ENCODE measurements at places on chromosomes 6 and 20.

DNA sequence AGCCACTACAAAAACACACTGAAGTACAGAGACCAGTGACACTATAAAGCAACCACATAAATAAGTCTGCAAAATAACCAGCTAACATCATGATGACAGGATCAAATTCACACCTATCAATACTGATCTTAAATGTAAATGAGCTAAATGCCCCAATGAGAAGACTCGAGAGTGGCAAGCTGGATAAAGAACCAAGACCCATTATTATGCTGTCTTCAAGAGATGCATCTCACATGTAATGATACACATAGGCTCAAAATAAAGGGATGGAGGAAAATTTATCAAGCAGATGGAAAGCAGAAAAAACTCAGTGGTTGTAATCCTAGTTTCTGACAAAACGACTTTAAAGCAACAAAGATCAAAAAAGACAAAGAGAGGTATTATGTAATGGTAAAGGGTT is 138.1 kb upstream of the PLN start:
- DNase-seq = no peak

DNA sequence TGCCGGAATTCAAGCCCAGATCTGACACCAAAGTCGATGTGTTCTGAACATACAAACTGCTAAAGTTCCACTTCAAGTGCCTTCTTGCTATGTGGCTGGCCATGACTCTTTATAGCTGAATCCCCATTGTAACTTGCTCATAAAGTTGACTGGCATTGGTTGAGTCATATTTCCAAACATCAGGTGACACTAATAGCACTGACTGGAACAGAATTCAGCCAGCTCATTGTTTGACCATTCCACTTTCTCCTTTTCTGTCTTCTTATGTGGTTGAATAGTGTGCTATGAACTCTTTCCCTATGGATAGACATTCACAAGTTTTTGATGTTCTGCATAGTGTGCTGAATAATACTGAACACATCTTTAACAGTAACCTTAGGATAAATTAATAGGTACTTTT is 266.2 kb upstream of the ZFP64 start:
- DNase-seq = no peak

DNA sequence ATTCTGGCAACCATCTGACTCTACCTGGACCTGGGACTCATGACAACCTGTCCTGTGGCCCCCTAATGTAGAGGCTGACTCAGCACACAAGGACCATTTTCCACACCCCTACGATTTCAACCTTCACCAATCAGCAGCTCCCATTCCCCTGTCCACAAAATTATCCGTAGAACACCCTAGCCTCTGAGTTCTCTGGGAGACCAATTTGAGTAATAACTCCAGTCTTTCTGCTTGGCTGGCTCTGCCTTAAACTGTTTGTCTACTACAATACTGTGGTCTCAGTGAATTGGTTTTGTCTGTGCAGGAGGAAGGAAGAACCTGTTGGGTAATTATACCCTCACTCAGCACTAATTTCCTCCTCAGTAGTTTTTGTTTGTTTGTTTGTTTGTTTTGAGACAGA is 99.3 kb upstream of the MRPS10 start:
- no peak for DNase-seq

- DNase-seq = peak; percentile 82
Observed at GRCh38 chr20:25220810-25221591, 25.5 kb downstream of the ENTPD6 start.

GRCh38 chr20:53943522-53944291 is 126.7 kb downstream of the BCAS1 start:
- DNase-seq = peak; percentile 39

- peak; percentile 94 for DNase-seq
Observed at GRCh38 chr20:17471606-17472187, 59.5 kb downstream of the BFSP1 start.

DNA sequence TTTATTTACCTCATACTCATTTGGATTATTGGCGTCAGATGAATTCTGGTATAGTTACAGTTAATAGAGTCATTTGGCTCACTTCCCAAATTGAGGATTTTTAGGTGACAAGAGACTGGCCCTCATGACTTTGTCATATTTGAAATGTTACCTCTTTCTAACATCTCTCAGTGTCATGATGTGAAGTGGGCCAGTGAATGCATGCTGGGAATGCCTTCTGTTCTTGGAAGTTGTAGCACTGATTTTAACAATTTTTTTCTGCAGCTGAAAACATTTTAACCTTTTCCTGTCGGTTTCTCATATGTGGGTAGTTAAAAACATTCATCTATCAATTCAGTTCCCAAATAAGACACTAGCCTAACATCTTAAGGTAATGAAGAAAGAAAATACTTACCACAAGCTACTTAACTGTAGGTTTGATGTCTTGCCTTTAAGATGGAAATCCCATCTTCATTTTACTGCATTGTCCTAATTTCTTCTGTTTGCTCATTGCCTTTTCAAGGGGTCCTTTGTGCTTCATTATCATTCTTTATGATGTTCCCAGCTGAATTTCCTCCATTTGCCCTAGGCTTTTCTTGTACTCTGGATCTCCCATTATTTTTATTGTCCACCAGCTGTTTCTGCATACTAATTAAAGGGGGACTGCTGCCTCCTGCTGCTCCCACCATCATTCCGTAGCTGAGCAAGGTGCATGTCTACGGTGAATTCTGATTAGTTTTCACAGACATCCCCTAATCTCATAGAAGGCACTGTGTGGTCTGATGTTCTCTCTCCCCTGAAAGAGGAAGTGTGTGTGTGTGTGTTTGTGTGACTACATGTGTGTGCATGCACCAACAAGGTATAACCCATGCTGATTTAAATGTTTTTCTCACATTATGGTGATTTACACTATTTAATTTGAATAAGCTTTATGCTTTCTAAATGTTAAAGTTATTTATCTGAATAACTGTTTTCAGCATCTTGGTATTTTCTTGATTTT is 109.5 kb downstream of the B3GAT2 start:
- no peak for DNase-seq

GRCh38 chr6:147554281-147554680 is 45.8 kb downstream of the SAMD5 start:
- no peak for DNase-seq

- DNase-seq = no peak
Observed at GRCh38 chr6:118122801-118123200, 215.7 kb downstream of the SLC35F1 start.

GRCh38 chr6:46651816-46652215 is 802 bp downstream of the CYP39A1 start:
- no peak for DNase-seq

DNA sequence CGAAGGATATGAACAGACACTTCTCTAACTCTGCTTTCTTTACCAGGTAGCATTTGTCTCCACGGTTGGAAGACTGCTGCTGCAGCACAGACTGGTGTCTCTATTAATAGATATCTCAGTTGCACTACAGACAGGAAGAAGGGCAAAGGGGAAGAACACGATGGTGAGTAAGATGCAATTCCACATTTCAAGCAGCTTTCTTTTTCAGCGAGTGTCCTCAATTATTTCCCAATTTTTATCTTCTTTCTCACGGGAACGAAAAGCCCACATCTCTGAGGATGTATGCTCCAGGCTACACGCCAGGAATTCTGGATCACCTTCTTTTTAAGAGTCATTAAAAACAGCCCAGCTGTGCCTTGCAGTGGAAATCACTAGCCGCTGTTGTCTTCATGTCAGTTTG is 311.6 kb upstream of the ECI2 start:
- DNase-seq = no peak

DNA sequence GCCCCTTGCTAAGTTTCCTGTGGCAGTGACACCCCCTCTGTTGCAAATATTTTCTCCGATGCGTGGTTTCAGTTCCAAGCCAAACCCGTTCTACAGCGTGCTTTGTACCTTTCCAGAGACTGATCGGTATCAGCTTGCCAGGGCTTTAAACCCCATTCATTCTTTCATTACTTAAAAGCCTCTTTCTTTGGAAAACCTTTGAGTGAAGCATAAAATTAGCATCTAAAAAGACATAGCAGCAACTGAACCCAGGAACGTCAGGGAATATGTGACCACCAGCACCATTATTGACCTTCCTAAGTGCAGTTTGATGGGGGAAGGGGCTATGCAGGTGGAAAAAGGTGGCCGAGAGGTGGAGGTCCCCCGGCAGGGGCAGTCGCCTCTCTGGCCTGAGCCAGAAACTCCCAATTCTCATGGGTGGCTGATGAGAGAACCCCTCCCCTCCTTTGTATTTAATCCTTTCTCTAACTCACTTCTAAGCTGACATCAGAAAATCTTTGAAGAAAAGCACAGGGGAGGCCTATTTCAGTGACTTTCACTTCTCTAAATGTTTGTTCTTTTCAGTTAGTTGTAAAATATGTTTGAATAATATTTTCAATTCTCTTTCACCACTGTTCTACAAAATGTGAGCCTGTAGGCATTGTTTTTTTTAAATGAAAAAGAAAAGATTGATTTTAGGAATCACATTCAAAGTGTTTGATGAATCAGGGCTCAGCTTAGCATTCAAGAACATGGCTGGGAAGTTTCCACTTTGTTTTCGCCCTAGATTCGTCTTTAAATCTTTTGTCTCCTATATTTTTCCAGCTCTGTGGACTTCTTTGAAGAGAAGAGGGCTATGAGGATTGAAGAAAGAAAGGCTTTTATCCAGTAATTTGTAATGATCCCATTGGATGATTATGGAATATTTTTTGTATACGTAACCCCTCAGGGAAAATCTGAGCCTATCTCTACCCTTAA is 89.2 kb downstream of the RSPH3 start:
- DNase-seq = peak; percentile 42

DNA sequence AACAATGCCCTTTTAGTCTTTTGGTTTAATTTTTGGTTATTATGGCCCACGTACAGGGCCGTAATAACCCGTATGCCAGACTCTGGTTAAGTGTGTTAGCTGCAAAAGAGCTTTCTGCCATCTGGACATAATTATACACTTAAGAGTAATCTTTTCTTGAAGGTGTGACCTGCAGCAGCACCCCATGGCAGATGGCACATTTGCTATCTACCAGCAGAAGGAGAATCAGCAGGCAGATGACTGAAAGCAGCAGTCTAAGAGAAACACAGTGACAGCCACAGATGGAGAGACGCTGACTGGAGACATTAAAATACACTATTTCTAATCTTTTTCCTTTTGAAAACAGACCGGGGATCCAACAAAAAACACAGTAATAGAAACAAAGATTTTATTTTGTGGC is 18.7 kb downstream of the ASF1A start:
- no peak for DNase-seq

DNA sequence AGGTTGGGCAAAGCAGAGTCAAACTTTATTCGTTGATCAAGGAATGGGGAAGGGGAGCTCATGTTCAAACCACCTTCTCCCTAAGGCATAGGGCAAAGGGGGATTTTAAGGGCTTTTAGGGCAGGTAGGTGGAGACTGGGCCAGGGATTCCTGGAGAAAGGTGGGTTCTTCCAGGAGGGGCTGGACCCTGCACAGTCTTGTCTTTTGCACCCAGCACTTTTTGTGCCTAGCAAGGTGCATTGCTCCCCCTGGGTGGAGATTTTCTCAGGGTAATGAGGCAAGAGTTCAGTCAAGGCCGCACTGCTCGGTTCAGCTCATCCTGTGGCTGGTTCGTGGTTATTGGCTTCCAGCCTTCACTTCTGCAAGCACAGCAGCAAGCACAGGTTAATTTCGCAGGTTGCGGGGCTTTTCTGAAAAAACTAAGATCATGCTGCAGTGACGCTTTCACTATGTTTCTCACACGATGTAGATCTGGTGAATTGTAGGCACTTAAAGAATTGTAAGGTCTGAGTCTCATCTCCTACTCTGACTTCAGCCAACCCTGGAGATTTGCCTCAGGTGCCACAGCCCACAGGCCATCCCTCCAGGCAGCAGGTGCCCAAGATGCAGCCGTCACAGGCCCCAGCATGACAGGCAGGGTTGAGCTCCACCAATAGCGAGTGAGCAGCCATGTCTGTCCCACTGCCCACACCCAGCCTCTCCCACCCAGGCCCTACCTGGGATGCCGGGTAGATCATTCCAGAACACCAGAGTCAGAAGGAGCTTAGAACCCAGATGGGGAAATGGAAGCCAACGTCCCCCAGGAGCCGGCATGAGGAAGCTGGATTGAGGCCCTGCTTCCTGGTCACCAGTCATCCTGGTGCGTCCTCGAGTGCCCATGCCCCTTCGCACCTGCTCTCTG is 37.1 kb downstream of the SUN5 start:
- DNase-seq = no peak

DNA sequence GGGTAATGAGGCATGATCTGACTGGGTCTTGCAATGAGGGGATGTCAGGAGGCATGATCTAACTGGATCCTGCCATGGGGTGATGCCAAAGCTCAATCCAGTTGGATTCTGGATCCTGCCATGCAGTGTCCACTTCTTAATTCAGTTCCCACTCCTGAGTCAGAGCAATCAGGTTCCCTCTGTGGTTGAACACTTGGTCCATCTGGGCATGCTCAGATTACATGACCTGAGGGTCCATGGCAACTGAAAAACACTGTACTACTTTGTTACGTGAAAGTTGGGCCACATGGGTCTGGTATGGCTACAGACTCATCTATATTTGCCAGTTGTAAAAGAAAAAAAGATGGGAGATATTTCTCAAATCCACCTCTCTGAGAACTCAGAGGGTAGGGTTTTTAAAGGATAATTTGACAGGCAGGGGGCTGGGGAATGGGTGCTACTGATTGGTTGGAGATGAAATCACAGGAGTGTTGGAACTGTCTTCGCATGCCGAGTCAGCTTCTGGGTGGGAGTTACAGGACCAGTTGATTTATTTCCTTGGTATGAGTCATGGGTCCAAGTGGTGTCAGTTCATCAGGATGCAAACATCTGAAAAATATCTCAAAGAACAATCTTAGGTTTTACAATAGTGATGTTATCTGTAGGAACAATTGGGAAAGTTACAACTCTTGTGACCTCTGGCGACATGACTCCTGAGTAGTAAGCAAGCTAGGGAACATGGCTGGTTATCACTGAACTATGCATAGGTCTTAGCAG is 21.6 kb downstream of the C6orf163 start:
- no peak for DNase-seq

DNA sequence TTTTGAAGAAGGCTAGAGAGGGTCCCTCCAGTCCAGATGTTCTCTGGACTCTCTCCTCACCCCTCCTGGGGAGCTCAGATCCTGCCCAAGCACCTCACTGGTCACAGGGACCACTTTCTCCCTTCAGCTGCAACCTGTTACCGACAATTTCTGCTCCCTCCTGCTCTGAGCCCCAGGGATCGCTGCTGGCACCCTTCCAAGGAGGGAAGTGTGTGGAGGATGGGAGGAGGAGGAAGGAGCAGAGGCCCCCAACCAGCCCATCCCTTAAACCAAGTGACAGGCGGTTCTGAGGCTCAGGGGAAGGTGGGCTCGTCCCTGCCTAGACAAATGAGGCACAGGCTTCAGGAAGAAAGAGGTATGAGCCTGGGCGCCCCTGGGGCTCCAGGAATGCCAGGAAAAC is 13.9 kb downstream of the PMEPA1 start:
- no peak for DNase-seq

DNA sequence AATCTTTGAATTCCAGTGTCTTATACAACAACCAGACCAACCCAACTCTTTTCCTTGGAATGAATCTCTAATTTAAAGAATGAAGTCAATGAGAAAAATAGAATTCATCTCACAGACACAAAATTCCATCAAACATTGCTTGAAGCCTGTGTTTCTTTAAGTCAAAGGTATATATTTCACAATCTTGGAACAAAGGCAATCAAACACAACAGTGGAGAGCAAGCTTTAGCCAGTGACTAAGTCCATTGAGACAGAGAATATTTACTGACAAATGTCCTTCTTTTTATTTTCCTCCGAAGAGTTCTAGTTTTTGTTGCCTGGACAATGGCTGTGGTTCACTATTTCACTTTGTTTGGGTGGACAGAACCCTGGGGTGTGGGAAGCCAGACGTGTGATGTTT is 35.8 kb downstream of the MEP1A start:
- no peak for DNase-seq
